Activated CD4-positive, alpha-beta T cell treated with anti-CD3 and anti-CD28 coated beads, Interleukin-2, amount 10 ng/mL, durations not matched to agents 7 days and 5 days (primary cell): ENCODE measurements at places on chromosomes 7 and 10.

- DNase-seq, result peak; percentile 87
These were observed 1.4 kb upstream of the LCOR start for GRCh38 chr10:96830511-96831199.

DNA sequence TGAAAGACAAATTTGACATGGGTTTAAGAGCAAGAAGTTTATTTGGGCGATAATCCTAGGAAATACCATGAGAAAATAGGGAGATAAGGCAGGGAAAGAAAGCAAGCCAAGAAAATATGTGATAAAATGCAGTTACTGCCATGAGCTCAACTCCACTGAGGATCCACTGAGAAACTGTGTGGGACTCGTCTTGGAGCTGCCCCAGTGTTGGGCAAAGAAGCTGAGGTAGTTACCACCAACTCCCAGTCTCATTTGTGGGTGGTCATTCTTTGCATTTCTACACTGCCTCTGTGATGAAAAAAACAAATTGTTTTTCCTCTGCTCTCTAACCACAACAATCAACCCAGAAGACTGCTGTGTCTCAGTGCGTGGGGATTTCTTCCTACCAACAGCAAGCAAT lies 498.2 kb downstream of the PLXDC2 start:
- DNase-seq, result no peak

DNA sequence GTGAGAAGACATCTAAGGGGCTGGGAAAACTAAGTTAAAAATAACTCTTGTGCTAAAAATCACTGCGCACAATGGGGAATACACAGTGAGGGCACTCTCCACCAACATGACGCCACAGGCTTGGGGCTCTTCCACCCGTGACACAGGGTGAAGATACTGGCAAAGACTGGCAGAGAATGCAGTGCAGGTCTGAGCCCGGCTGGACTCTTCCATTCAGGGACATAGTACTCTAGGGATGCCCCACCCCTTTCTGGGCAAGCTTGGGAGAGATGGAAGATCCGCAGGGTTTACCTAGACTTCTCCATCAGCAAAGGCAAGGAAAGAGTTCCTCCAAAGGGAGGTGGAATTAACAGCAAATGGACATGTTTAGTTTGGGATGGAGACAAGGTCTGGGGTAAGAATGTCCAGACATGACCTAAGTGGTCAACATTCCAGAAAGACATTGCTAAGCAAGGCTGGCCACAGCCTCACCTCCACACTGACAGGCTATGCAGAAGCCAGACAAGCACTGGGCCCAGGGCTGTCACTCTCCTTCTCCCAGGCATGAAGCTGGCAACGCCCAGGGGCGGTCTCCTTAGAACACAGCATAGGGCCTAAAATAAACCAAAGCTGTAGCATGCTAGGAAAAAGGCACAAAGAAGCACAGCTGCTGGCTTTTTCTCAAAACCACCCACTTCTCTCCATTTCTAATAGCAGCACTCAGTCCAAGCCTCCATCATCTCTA lies 28.1 kb downstream of the XPNPEP1 start:
- DNase-seq, result no peak

DNA sequence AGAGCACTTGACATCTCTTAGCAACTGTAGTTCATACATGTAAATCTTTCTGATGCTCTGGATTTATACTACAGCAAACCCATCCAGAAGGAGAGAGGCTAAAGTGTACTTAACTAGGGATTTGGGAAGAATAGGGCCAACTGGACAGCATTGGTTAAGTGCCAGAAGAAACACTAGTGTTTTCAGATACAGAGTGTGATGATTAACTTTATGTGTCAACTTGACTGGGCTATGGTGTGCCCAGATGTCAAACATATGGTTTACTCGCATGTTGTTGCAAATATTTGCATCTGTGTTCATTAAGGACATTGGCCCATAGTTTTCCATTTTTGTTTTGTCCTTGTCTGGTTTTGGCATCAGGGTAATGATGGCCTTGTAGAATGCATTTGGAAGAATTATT lies 384.7 kb upstream of the KCND2 start:
- DNase-seq, result no peak

GRCh38 chr7:96887426-96887825 lies 117.9 kb upstream of the DLX6 start:
- DNase-seq, result no peak

GRCh38 chr7:84792231-84792893 lies 394.5 kb downstream of the SEMA3D start:
- no peak for DNase-seq

DNA sequence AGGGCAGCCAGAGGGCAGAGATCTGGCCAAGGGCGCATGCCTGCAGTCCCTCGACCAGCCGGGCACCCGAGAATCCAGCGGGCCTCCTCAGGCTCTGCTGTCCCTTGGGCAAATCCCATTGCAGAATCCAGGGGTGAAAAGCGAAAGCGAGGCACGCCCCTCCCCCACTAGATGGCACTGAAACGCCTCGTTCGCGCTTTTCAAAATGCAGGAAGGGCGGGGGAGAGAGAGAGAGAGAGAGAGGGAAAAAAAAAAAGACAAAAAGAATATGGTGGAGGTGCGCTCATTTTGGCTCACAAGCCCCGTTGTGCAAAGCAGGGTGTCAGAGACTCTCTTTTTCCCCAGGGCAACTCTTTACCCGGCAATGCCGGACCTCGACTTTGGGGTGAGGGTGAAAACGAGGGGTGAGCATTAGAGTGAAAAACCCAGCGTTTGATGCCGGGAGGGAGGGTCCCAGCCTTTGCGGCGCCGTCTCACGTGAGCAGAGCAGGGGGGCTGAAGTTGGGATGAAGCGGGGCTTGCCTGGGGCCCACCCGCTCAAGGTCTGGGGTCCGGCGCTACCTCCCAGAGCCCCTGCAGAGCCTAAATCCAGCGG lies 2.5 kb upstream of the TMEM178B start:
- DNase-seq, result peak; percentile 66

GRCh38 chr10:23433701-23434100 lies 5.2 kb upstream of the OTUD1 start:
- no peak for DNase-seq

DNA sequence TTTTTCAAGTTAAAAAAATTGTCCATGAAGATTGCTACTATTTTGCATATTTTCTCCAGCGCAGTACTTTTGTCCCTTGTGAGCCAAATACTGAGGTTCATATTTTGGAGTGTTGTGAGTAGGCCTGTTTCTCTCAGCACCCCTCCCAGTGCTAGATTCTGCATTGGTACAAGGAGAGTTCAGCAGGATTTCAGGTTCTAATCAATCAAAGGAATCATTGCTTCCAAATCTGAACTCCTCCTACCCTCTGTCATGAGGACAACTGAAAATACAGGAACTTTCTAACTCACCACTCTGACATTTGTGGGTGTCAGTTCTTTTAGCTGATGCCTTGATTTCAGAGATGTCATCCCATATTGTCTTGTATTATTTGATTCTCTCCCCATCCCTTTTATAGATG lies 299.9 kb downstream of the FZD1 start:
- DNase-seq, result no peak

GRCh38 chr7:40527723-40528122 lies 392.9 kb downstream of the SUGCT start:
- DNase-seq, result no peak

DNA sequence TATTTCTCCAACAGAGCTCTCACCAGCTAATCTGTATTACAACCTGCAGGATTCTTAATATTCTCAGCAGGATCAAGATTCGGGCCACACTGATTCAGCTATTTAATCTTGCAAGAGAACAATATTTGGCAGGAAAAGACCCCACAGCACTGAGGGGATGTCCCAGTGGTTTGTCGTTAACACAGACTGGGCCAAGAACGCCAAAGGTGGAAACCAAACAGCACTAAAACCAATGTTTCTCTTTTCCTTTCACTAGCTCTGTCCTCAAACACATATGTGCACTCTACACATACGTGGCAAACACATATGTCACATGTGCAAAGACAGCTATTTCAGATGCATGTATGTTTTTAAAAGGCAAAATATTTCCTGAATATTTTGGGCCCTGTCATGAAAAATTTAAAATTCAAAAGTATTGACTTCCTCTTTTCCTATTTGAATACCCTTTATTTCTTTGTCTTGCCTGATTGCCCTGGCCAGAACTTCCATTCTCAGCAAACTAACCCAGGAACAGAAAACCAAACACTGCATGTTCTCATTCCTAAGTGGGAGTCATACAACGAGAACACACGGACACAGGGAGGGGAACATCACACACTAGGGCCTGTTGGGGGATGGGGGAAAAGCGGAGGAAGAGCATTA lies 51.7 kb upstream of the NEBL start:
- DNase-seq, result no peak

DNA sequence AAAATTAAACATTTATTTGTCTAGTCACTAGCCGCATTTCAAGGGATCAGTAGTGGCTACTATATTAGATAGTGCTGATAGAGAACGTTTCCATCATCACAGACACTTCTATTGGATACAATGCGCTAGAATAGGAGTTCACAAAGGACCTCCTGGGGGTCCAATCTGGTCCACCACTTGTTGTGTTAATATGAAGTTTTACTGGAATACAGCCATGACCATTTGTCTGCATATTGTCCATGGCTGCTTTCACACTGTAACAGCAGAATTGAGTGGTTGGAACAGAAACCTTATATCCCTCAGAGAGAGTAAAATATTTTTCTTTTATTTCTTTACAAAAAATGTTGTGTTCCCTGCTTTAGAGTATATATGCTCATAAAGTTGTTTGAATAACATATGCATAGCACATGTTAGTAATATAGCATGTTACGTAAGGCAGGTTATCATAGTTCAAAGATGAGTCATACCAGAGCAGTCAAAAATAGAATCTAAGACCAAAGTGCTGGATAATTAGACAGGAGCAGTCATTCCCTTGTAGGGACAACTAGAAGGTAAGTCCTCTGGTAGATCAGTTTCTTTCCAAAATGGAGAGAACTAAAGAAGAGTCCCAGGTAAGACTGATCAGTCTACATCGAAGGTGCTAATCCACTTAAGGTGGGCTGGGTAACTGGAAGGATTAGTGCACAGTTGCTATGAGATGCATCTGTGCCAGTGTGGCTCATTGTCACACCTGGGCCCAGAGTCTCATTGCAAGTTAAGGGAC lies 14.9 kb downstream of the BZW2 start:
- no peak for DNase-seq

- no peak for DNase-seq
These were observed 355.2 kb upstream of the LRGUK start for GRCh38 chr7:133771788-133772419.

GRCh38 chr10:118790058-118790457 lies 35.3 kb upstream of the CACUL1 start:
- DNase-seq, result no peak

- no peak for DNase-seq
These were observed 298.3 kb downstream of the PTEN start for GRCh38 chr10:88161756-88162155.
